ENCODE measurements at places on chromosomes 4 and X. TPM values are rescaled to one million over a fixed set of nuclear protein-coding genes. Genes with fewer than 3 reads are reported as not detected.

GRCh38 chr4:81355136-81355535 lies 116.6 kb downstream of the RASGEF1B start:
- H3K36me3 ChIP-seq, result no peaks in the 10 kb centered on the region
- no peak overlapping the region for H3K27ac ChIP-seq
- H3K4me1 ChIP-seq, result no peaks in the 10 kb centered on the region
- H3K4me3 ChIP-seq, result no peak overlapping the region
- DNase-seq, result no peak
- H3K27me3 ChIP-seq, result no peaks in the 10 kb centered on the region

- H3K27ac ChIP-seq, result no peak overlapping the region
- no peaks in the 10 kb centered on the region for H3K27me3 ChIP-seq
- no peaks in the 10 kb centered on the region for H3K4me1 ChIP-seq
- no peak overlapping the region for H3K4me3 ChIP-seq
- no peak for DNase-seq
Measured at GRCh38 chr4:39626261-39626660, 12.4 kb downstream of the SMIM14 start.

GRCh38 chr4:145843148-145843547 lies 95.5 kb downstream of the ZNF827 start:
- H3K4me1 ChIP-seq, result peaks cover 3% of the 10 kb centered on the region
- DNase-seq, result no peak
- H3K27ac ChIP-seq, result no peak overlapping the region
- H3K36me3 ChIP-seq, result peaks cover 3% of the 10 kb centered on the region

DNA sequence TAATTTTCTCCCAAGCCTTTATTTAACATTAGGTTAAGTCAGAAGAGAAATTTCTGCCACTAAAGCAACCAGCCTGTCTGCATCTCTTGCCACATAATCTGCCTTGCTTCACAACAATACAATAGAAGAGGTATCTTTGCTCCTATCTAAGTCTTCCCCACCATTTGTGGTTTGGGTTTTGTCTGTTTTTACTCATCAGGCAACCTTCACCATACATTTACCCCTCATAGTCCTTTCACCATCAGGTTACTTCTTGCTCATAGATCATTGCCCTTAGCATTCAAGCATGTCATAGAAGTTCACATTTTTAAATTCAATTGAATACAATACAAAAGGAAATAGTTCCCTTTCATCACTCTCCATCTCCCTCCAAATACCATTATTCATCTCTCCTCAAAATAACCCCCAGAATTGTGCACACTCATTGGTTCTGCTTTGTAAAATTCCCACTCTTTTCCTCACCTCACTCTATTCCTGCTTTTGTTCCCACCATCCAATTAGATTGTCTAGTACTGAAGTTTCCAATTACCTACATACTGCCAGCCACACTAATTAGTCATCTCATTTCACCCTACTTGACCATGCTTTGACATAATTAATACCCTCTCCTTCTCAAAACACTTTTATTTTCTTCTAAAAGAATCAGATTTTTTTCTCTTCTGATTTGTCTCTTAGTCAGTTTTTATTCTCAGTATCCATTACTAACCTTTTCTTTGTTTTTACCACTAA lies 1957.0 kb upstream of the AGA start:
- H3K36me3 ChIP-seq, result no peaks in the 10 kb centered on the region
- H3K4me3 ChIP-seq, result no peak overlapping the region
- no peak for DNase-seq
- no peaks in the 10 kb centered on the region for H3K27me3 ChIP-seq

The POU3F4 gene
- not detected for total RNA-seq

GRCh38 chrX:64427281-64427680 lies 32.0 kb upstream of the MTMR8 start:
- DNase-seq, result no peak
- H3K27ac ChIP-seq, result no peak overlapping the region
- no peaks in the 10 kb centered on the region for H3K4me1 ChIP-seq
- no peaks in the 10 kb centered on the region for H3K36me3 ChIP-seq
- H3K4me3 ChIP-seq, result no peak overlapping the region

The CLCN5 gene
- 3.8 TPM for total RNA-seq

GRCh38 chr4:152195888-152196287 lies 340.0 kb downstream of the FBXW7 start:
- DNase-seq, result no peak
- H3K4me3 ChIP-seq, result no peak overlapping the region
- no peaks in the 10 kb centered on the region for H3K27me3 ChIP-seq
- H3K36me3 ChIP-seq, result no peaks in the 10 kb centered on the region

DNA sequence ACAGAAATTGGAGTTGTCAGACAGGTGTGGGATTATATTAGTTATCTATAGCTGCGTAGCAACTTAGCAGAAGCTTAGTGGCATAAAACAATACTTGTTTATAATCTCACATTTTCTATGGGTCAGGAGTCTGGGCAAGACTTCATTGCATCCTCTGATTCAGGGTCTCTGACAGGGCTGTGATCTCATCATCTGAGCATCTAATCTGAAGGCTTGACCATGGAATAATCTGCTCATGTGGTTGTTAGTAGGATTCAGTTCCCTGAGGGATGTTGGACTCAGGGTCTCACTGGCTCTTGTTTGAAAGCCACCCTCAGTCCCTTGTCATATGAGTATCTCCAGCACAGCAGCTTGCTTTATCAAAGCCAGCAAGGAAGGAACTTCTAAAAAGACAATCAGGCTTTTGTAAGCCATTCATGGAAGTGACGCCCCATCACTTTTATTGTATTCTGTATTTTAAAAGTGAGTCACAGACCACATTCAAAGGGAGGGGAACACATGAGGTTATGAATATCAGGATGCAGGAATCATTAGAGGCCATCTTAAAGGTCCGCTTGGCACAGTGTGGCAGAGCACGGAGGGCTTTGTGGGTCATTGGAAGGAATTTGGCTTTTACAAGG lies 37.2 kb upstream of the FAM9B start:
- H3K4me1 ChIP-seq, result no peaks in the 10 kb centered on the region
- DNase-seq, result no peak
- H3K27me3 ChIP-seq, result no peaks in the 10 kb centered on the region
- H3K27ac ChIP-seq, result no peak overlapping the region

DNA sequence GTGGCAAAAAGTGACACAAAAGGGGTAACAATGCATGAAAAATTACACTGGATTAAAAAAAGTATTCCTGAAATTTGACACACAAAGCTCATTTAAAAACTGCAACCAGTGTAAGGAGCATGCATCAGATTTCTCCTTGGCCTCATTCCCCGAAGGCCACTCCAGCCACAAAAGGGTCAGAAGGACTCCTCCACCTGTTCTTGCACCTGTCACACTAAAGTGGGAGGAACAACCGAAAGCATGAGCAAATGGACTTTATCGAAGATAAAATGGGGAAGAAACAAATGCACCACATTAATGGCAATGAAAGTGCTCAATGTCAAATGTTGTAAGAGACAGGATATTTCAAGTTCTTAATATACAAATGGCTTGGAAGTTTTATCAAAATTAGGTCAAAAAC lies 88.2 kb downstream of the ADGRA3 start:
- H3K4me1 ChIP-seq, result no peaks in the 10 kb centered on the region
- no peak overlapping the region for H3K4me3 ChIP-seq
- H3K36me3 ChIP-seq, result no peaks in the 10 kb centered on the region

DNA sequence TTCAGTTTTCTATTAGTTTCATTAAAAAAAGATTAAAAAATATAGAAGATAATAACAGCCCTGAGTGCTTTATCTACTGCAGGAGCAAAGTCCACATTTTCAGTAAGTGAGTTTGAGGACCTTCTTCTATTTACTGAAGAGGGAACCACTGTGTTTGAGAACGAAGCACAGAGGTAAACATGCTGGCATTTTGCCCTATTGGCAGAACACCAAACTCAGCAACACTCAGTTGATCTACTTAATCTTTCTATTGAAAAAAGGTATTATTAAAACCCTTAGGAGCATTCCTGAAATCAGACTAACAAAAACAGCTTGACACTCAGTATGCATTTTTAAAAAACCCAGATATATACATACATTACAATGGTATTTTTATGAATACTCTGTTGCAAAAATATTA lies 1496.7 kb downstream of the TECRL start:
- H3K4me3 ChIP-seq, result no peak overlapping the region
- no peaks in the 10 kb centered on the region for H3K36me3 ChIP-seq
- H3K4me1 ChIP-seq, result no peaks in the 10 kb centered on the region
- no peak overlapping the region for H3K27ac ChIP-seq
- H3K27me3 ChIP-seq, result no peaks in the 10 kb centered on the region

The RAP2C gene
- 23.7 TPM for total RNA-seq

The RAB33A gene
- 22.1 TPM for total RNA-seq

GRCh38 chrX:1031521-1032430 lies 180.7 kb downstream of the CRLF2 start:
- H3K4me3 ChIP-seq, result no peak overlapping the region
- no peak overlapping the region for H3K27ac ChIP-seq
- H3K4me1 ChIP-seq, result peaks cover 5% of the 10 kb centered on the region

The TNIP3 gene
- total RNA-seq, result 0.90 TPM

The MPP1 gene
- 23.2 TPM for total RNA-seq

The CTAG1B gene
- total RNA-seq, result not detected

- H3K27me3 ChIP-seq, result no peaks in the 10 kb centered on the region
- no peak overlapping the region for H3K4me3 ChIP-seq
- H3K27ac ChIP-seq, result no peak overlapping the region
- no peaks in the 10 kb centered on the region for H3K4me1 ChIP-seq
Measured at GRCh38 chr4:127993151-127993550, 27.9 kb downstream of the ABHD18 start.

DNA sequence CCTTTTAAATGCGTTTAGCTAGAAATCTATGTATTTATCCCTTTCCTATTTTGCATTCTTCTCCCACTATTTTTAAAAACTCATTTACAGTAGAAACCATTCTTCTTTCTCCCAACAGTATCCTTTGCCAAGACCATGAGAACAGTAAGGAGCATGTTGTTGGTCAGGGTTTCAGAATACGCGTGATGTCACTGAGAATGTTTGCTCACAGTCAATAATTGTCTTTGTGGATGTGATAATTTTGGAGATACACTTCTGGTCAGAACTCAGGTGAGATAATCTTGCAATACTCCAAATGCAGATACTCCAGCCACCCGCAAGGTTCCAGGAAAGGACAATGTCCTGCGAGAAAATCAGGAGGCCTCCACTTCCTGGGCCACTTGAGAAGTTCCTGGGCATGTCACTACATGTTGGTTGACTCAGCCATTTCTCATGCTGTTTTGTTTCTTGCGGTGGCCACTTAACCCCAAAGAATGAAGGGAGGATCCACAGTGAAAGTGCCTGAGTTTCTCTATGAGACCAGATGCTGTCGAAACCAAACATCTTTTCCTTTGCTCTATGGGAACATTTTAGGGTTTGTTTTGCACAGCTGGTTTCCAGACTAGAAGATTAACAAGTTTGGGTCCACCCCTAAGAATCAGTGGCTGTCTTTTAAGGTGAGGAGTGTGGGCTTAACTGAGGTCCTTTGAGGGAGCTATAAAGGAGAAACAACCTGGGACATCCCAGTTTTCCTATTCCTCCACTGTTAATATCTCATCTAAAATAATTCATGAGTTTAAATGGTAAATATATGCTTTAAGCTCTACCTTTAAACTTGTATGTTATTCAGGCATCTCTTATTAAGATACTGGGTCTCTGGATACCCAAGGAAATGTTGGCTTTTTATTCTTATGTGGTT lies 116.0 kb downstream of the SOWAHB start:
- no peak overlapping the region for H3K4me3 ChIP-seq
- DNase-seq, result no peak
- H3K27me3 ChIP-seq, result no peaks in the 10 kb centered on the region
- no peak overlapping the region for H3K27ac ChIP-seq
- no peaks in the 10 kb centered on the region for H3K4me1 ChIP-seq
- H3K36me3 ChIP-seq, result no peaks in the 10 kb centered on the region

DNA sequence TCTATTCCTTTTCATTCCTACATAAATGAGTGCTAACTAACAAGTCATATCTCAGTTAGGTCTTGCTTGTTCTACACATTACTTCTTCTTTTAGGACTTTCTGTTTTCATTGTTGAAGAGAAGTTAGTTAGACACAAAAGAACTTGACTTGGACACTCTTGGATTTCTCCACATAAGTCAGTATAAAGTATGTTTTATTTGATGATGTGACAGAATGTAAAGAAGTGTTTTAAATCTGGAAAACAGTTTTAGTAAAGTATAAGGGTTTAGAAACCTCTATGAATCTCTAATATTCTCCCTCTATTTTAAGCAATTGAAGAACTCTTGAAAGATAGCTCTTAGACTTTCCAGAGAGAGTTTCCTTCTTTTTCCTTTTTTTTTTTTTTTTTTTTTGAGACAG lies 38.6 kb upstream of the TMEM33 start:
- H3K4me3 ChIP-seq, result no peak overlapping the region

GRCh38 chrX:63514569-63515080 lies 163.5 kb upstream of the SPIN4 start:
- H3K4me3 ChIP-seq, result no peak overlapping the region
- H3K36me3 ChIP-seq, result no peaks in the 10 kb centered on the region
- no peak overlapping the region for H3K27ac ChIP-seq
- H3K4me1 ChIP-seq, result no peaks in the 10 kb centered on the region
- H3K27me3 ChIP-seq, result no peaks in the 10 kb centered on the region
- DNase-seq, result no peak

The SH2D1A gene
- 45.8 TPM for total RNA-seq

DNA sequence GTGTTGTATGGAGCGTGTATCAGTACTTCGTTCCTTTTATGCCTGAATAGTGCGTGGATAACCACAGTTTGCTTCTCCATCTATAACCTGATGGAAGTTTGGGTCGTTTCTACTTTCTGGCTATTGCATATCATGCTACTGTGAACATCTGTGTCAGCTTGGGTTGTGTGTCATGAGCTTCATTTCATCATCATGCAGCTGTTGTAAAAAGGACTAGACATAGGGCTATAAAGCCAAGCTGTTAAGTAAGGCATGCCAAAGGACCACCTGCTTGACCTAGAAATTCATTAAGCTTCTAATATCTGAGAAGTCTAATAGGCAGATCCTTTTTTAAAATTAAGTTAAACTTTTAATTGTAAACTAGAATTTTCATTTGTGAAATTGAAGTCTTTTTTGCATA lies 18.4 kb downstream of the SMS start:
- no peak overlapping the region for H3K4me3 ChIP-seq
- no peak overlapping the region for H3K27ac ChIP-seq
- H3K27me3 ChIP-seq, result no peaks in the 10 kb centered on the region
- no peaks in the 10 kb centered on the region for H3K36me3 ChIP-seq

The ADGRA3 gene
- 4.1 TPM for total RNA-seq

DNA sequence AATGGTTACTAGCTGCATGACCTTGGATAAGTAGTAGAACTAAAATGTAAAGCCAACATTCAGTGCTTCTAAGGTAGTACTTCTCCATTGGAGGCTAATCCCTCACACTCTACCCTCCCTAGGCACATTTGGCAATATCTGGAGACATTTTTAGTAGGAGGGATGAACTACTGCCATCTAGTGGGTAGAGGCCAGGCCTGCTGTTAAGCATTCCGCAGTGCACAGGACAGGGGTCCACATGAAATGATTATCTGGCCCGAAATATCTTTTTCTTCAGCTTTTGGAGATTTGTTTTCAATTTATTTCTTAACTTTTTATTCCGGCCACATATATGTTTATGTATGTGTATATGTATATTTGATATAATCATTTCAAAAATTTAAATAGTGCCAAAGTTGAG lies 36.0 kb upstream of the SPANXC start:
- H3K27me3 ChIP-seq, result no peaks in the 10 kb centered on the region
- no peaks in the 10 kb centered on the region for H3K4me1 ChIP-seq
- no peak overlapping the region for H3K4me3 ChIP-seq
- H3K36me3 ChIP-seq, result no peaks in the 10 kb centered on the region
- H3K27ac ChIP-seq, result no peak overlapping the region
- no peak for DNase-seq

The HEPH gene
- not detected for total RNA-seq

Data from naive thymus-derived CD4-positive, alpha-beta T cell (primary cell).